ENCODE measurements at places on chromosomes 16 and 17.
A peak's percentile ranks its signal among the peaks of the same experiment; 100 is the strongest.

DNA sequence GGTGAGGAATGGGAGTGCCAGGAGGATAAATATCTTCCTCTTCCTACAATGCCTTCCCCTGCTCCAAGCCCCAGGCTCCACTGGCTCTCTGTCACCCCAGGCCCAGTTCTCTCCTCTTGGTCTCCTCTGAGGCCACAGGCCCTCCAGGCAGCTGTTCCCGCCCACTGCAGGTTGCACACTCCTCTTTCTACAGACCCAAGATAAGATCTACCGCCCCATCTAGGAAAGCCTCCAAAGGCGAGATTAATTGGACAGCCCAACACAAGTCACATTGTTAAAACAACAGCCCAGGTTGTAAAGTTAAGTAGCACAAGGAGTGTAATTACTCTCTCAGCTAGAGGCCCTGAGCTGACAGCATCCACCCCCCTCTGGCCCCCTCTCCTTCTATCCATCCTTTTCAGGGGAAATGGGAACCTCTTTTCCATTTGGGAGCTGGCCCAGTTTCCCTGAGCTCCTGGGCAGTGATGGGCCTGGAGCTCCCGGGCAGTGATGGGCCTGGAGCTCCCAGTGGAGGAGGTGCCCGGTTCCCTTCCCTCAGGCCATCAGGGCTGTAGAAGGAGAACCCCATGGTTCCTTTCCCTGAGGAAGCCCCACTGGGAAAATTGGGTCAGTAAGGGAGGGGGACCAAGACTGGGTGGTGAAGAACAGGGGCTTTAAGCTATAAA is 7.3 kb downstream of the DLX4 start:
- DNase-seq, result no peak

GRCh38 chr16:76947749-76948148 is 243.2 kb upstream of the MON1B start:
- no peak for DNase-seq

DNA sequence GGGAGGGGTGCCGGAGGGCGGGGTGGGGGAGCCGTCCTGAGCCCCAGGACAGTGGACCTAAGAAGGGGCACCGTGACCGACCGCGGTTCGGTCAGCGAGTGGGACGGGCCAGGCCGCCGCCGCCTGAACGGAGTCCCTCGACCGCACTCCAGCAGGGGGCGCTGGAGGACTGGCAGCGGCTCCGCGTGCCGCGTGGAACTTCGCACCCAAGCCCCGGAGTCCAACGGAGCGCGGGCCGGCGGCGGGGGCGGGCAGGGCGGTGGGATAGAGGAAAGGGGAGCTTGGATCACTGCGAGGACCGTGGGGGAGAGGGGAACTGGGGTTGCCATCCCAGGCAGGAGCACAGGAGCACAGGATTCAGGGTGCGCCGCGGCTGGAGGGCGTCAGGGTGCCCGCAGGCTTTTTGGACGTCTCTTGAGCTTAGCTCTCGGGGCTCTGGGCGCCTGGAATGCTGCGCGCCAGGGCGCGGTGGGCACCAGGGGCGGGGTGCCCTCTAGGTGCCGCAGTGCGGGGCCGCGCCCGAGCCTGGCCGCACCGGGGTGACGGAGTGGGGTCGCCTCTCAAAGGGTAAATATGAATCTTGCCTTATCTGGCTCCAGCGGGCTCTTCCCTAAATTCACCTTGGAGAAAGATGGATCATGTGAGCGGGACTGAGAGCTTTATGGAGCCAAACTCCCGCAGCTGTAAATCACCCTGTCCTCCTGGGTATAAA is 379 bp upstream of the OTOP2 start:
- DNase-seq, result peak; percentile 91

GRCh38 chr17:32648450-32648849 is 161.7 kb downstream of the CDK5R1 start:
- DNase-seq, result no peak

- DNase-seq, result no peak
Measured at GRCh38 chr17:71632328-71632727, 488.5 kb upstream of the SOX9 start.

DNA sequence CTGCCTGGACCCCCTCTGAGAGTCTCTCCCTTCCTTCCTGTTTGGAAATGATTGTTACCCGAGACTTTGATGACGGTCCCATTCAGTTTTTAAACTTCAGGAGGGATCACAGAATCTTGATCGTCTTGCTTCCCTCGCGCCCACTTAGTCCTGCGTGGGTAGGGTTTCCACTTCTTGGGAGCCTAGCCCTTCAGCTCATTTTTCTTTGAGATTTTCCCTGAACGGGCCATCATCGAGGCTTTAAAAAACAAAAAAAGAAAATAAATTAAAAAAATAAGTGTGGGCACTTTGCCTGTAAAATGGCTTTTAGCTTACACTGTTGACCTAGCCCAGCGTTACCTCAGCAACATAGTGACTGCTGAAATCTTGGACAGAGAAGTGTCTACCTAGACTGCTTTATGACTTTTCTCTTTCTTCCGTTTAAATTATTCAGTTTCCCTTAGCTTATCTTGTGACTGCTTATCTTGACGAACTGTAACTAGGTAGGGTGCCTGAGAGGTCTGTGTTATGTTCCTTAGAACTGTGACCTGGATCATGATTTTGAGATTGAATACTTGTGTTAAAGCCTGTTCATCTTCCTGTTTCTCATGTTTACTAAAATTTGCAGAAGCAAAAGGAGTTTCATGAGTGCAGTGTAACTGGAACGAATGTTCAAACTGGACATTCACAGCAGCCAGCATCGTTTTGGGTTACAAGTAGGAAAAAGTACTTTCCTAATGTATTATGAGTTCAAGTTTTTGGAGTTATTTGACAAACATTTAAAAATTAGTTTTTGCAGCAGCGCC is 874 bp downstream of the WWP2 start:
- no peak for DNase-seq
